ENCODE measurements at places on chromosomes 2 and 18.

GRCh38 chr2:208880171-208880570 lies 473.6 kb downstream of the PTH2R start:
- DNase-seq: no peak

DNA sequence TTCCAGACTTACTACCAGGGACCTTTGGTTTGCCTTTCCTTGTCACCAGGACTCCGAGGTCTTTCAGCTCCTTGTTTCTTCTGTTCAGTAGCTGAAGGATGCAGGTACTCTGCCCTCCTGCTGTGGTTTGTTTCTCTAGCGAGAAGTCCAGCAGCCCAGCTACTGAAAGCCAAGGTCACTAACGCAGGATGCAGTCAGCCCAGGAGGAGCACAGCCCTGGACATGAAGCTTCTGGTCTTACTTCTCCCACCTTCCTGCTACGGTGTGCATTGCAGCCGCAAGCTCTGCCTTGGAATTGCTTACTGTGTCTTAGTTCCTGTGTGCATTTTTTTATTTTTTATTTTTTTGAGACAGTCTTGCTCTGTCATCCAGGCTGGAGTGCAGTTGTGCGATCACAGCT lies 62.4 kb downstream of the DGKD start:
- DNase-seq: no peak

GRCh38 chr2:50401772-50402653 lies 629.9 kb downstream of the NRXN1 start:
- peak; percentile 3 for DNase-seq

- DNase-seq: no peak
Measured at GRCh38 chr2:213087040-213087439, 64.4 kb downstream of the IKZF2 start.

- no peak for DNase-seq
Measured at GRCh38 chr2:240648155-240648649, 22.9 kb downstream of the GPR35 start.

DNA sequence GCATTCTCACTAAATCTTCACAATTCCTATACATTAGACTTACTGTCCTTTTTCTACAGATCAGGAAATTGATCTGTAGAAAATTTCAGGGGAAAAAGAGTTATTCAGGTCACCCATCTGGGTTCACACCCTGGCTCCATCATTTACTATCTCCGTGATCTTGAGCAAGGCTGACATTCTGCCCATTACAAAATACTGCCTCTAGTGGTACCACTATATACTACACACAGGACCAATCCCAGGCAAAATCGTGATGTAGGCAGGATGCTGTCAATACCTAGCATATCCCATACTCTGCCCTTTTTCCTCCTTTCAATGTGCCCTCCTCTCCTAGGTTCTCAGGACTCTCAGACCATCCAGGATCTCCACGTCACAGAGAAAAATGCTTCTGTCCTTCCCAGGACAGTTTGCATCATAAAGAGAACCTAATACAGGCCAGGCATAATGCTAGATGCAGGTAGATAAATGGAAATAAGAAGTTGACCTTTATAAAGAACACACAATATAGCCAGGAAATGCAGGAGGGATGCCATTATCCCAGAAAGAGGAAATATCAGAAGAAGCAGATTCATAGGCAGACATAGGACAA lies 101.9 kb downstream of the CDH20 start:
- DNase-seq: no peak

DNA sequence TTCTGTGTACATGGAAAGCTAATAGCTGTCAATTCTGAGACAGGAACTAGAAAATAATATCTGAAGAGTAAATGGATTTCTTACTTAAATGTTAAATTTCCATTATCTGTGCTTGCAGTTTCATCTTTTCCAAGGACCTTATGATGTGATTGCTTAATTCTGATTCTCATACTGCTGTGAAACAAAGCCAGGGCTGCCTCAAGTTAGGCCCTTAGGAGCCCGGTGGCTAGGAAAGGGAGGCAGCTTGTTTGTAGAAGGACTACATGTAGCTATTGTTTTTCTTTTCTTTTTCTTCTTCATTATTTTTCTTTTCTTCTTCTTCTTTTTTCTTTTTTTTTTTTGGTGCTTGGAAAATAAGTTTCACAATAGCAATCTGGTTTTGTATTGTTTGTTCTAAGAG lies 50.5 kb downstream of the XRCC5 start:
- no peak for DNase-seq

GRCh38 chr2:234808907-234809306 lies 142.9 kb upstream of the SH3BP4 start:
- DNase-seq: no peak

DNA sequence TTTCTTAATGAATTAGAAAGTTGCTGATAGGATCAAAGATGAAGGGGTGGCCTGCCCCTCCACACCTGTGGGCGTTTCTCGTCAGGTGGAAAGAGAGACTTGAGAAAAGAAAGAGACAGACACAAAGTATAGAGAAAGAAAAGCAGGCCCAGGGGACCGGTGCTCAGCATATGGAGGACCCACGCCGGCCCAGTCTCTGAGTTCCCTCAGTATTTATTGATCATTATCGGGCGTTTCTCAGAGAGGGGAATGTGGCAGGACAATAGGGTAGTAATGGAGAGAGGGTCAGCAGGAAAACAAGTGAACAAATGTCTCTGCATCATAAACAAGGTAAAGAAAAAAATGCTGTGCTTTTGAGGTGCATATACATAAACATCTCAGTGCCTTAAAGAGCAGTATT lies 144.3 kb downstream of the CCDC102B start:
- no peak for DNase-seq

- DNase-seq: no peak
Measured at GRCh38 chr2:150125708-150126107, 361.8 kb downstream of the RND3 start.

- no peak for DNase-seq
Measured at GRCh38 chr2:14257801-14258507, 374.6 kb upstream of the LRATD1 start.

DNA sequence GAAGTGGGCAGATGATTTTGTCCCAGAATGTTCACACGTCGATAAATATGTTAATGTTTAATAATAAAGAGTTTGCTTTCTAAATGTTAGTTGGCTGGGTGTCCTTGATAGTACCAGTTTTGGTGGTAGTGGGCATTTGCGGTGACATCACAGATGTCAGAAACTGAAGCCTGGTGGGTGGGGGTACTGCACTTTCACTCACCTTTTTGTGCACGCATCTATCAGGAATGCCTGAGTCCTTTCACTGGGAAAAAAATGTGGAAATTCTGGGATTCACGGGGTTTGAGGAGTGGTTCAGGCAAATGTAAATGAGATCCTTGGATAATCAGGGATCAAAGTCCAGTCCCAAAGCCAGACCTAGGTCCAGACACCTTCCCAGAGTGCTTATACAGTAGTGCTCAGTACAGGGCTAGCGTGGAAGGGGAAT lies 3.2 kb downstream of the EPAS1 start:
- DNase-seq: no peak

DNA sequence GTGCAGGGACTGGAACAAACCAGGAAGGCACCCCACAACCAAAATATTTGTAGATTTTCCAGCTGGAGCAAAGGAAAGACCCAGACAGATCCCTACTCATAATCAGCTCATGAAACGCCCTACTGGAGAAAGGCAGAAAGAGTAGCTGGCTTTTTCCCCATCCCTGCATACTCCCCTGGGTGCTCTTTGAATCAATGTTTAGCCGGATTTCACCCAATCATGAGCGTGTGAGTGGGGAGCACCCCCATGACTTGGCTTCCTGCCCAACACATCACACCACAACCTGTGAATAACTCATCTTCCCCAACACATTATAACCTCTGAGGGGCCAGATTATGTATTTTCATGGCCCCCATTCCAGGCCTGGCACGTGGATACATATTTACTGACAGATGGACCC lies 35.1 kb upstream of the SLC14A1 start:
- DNase-seq: peak; percentile 87

DNA sequence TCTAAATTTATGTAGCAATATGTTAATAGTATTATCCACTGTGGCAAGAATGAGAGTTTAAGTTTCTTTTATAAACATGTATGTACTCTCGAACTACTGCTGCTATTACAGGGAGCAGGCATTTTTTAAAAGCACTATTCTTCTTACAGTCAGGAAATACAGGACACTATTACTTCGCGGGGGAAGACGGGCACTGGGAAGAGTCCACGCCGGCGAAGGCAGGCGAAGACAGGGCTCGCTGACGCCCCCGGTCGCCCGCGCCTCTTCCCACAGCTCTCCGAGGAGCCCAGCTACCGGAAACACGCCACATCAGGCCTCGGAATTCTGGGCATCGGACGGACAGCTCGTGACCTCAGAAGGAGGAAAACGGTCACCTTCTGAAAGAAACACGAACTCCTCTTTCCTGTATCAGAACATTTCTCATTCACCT lies 90.2 kb downstream of the FAM161A start:
- DNase-seq: no peak

- DNase-seq: no peak
Measured at GRCh38 chr2:174108579-174108978, 139.8 kb downstream of the OLA1 start.

- peak; percentile 50 for DNase-seq
Measured at GRCh38 chr18:75211002-75211621, 515 bp downstream of the TSHZ1 start.

- no peak for DNase-seq
Measured at GRCh38 chr2:66574701-66575624, 140.0 kb downstream of the MEIS1 start.

GRCh38 chr2:112482309-112483041 lies 519 bp downstream of the TTL start:
- peak; percentile 46 for DNase-seq

DNA sequence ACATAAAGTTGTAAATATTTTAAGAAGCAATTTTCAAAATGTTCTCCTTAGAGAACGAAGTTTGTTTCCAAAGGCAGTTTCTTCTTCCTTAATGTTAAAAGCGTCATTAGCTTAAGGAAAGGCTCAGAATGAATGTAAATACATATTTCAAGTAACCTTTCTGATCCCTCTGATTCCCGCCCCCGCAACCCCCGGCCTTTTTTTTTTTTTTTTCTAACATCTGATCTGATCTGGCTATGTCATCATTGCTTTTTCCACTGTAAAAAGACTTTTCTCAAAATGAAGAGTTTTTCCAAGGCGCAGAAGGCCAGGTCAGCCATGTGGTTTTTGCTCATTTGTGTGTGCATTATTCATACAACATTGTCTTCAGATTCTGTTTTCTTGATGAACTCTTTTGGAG lies 57.1 kb upstream of the MEIS1 start:
- no peak for DNase-seq

GRCh38 chr2:223537115-223537514 lies 65.0 kb downstream of the SCG2 start:
- DNase-seq: no peak

GRCh38 chr2:196233021-196233804 lies 61.8 kb upstream of the STK17B start:
- DNase-seq: peak; percentile 24
